Stimulated activated CD4-positive, alpha-beta T cell treated with anti-CD3 and anti-CD28 coated beads, Interleukin-1b, Interleukin-23, amount 100 ng/mL, for 24 hours (primary cell): ENCODE measurements at places on chromosomes 3 and 15.

GRCh38 chr3:23649448-23649847 is 156.3 kb upstream of the UBE2E1 start:
- no peak for DNase-seq

DNA sequence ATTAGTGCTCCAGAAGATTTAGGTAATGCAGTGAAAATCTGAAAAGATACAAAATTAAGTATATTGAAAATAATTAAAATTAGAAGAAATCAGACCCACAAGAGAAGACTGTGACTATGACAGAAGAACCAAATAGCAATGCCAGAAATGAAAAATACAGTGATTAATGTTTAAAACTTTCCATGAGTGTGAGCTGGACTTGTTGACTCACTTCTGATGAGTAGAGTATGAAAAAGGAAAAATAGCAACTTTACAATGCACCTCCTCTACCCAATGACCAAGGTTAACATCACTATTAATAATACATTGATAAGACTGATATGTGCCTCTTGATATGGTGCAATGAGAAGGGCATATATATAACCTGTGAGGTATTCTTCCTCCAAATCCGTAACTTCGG is 39.3 kb upstream of the SLC22A13 start:
- no peak for DNase-seq

DNA sequence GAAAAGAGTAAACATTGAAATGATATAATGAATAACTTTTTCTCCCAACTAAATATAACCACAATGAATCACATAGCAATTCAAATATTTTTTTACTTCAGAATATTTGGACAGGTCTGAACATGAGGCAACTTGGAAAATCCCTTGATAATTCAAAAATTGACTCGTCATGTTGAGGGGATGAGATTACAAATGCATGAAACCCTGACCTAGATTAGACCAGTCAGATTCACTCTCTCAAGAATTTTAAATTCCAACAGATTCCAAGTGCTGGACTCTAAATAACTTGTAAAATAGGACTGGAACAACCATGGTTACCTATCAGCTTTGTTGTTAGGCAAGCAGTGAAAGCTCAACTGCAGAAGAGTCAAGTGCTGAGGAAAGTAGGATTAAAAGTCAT is 317.5 kb downstream of the GBE1 start:
- no peak for DNase-seq

- no peak for DNase-seq
Measured at GRCh38 chr3:179713643-179714090, 60.8 kb downstream of the USP13 start.

GRCh38 chr3:38588371-38588971 is 61.0 kb downstream of the SCN5A start:
- DNase-seq = no peak

- DNase-seq = no peak
Measured at GRCh38 chr3:153658136-153658535, 463.1 kb upstream of the ARHGEF26 start.

- no peak for DNase-seq
Measured at GRCh38 chr15:38698254-38698653, 133.6 kb upstream of the RASGRP1 start.

- no peak for DNase-seq
Measured at GRCh38 chr3:52248165-52248541, 2.6 kb downstream of the PPM1M start.

DNA sequence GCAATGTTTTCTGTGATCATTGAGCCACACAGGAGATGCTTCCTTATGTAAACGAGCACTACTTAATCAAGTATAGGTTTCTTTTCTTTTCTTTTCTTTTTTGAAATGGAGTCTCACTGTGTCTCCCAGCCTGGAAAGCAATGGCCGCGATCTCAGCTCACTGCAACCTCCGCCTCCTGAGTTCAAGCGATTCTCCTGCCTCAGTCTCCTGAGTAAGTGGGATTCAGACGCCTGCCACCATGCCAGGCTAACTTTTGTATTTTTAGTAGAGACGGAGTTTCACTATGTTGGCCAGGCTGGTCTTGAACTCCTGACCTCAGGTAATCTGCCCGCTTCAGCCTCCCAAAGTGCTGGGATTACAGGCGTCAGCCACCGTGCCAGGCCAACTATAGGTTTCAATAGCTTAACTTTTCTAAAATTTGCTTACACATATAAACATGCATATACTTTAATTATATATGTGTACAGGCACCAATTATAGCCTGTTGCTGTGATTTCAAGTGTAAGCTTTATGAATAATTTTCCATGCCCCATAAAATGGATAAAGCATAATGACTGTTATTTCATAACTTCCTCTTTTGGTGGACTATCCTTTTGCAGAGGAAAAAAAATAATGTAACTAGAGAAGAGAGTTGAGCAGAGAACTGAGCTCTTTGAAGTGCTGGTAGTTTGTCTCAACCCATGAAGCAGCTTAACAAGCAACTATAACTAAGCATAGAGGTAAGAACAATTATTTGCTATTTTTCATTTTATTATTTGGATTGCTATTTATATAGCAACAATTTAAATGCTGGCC is 24.8 kb upstream of the MBNL1 start:
- no peak for DNase-seq

- DNase-seq = no peak
Measured at GRCh38 chr3:43759297-43759782, 68.6 kb downstream of the ABHD5 start.

GRCh38 chr15:100651253-100651652 is 48.9 kb downstream of the ASB7 start:
- DNase-seq = no peak

DNA sequence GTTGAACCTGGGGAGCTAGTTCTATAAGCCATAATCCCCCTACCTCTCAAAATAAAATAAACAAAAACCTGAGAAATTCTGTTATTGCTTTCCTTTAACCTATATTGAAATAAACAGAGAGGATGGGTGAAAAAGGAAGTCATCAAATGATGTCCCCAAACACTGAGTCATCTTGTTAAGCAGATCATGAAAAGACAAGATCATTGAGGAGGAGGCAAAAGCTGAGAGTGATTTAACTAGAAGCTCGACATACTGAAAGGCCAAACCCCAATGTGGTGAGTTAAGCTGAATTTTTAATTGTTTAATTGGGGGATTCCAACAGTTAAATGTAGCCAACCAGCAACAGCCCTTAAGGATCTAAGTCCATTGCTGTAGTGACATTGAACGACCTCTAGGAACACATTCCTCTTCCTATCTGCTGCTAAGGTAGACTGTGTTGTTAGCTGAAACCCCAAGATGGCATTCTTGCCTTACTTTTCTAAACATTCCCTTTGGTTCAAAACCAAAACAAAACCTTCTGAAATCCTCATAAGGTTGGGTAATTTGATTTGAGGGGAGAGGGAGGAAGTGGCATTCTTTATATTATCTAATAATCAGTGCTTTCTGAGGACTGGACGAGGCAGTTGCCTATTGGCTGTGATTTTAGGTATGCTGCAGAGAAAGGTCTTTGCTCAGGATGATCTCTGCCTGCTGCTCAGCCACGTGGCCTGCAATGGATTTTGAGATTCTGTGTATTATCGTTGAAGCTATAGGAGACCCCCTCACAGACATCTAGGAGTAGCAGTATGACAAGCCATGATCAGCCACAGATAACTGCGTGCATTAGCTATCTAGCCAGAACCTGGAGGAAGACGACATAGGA is 62.7 kb upstream of the BNIP2 start:
- DNase-seq = no peak

- DNase-seq = no peak
Measured at GRCh38 chr15:49031804-49032203, 14.4 kb downstream of the SECISBP2L start.
